Bronchus fibroblast of lung (primary cell): ENCODE measurements at places on chromosomes 4 and X. TPM values are rescaled to one million over a fixed set of nuclear protein-coding genes. Genes with fewer than 3 reads are reported as not detected.

TMEM255A gene
- total RNA-seq: 0.45 and 0.67 TPM in 2 replicates

GLRB gene
- total RNA-seq: 3.9 and 4.2 TPM in 2 replicates

FAM53A gene
- 1.5 and 5.7 TPM in 2 replicates for total RNA-seq

DMD gene
- total RNA-seq: 1.7 and 1.8 TPM in 2 replicates

AMTN gene
- not detected in 2 replicates for total RNA-seq

TMEM144 gene
- total RNA-seq: 1.2 and 1.5 TPM in 2 replicates

USP27X gene
- total RNA-seq: 1.2 and 1.3 TPM in 2 replicates

TEX13D gene
- not detected in 2 replicates for total RNA-seq

ASMT gene
- not detected in 2 replicates for total RNA-seq

USP51 gene
- total RNA-seq: 0.67 and 1.0 TPM in 2 replicates

KIT gene
- total RNA-seq: under 0.01 and 0.17 TPM in 2 replicates

HHIP gene
- total RNA-seq: 3.0 and 3.9 TPM in 2 replicates

HSFX3 gene
- total RNA-seq: not detected in 2 replicates

ERCC6L gene
- 7.4 and 9.4 TPM in 2 replicates for total RNA-seq

EFHC2 gene
- 1.0 and 1.5 TPM in 2 replicates for total RNA-seq

TTC29 gene
- total RNA-seq: under 0.01 TPM in 1 of 2 replicates, not detected in the other

S100P gene
- total RNA-seq: not detected in 2 replicates

SAT1 gene
- total RNA-seq: 48.2 and 66.7 TPM in 2 replicates

DCHS2 gene
- under 0.01 TPM in 1 of 2 replicates, not detected in the other for total RNA-seq

PCDH11X gene
- total RNA-seq: not detected in 2 replicates

CFP gene
- under 0.01 and 0.15 TPM in 2 replicates for total RNA-seq

TLL1 gene
- total RNA-seq: under 0.01 and 0.15 TPM in 2 replicates

CFAP99 gene
- not detected in 2 replicates for total RNA-seq

OTC gene
- not detected in 2 replicates for total RNA-seq

EXOC1 gene
- 26.3 and 27.4 TPM in 2 replicates for total RNA-seq

HS6ST2 gene
- 0.59 and 1.5 TPM in 2 replicates for total RNA-seq

VEGFD gene
- total RNA-seq: under 0.01 TPM in 1 of 2 replicates, not detected in the other
